ENCODE measurements at places on chromosomes 3 and 15.

- DNase-seq = no peak
These were observed 17.8 kb downstream of the SPATA12 start for GRCh38 chr3:57078344-57078634.

- DNase-seq = no peak
These were observed 1034.4 kb downstream of the TUSC7 start for GRCh38 chr3:117743993-117744392.

GRCh38 chr3:120568202-120568531 lies 28.0 kb upstream of the NDUFB4 start:
- no peak for DNase-seq

- no peak for DNase-seq
These were observed 204.1 kb downstream of the STXBP5L start for GRCh38 chr3:121111914-121112612.

GRCh38 chr3:153746211-153746610 lies 375.0 kb upstream of the ARHGEF26 start:
- DNase-seq = no peak

GRCh38 chr3:159856590-159857104 lies 132.0 kb upstream of the IL12A start:
- DNase-seq = no peak

DNA sequence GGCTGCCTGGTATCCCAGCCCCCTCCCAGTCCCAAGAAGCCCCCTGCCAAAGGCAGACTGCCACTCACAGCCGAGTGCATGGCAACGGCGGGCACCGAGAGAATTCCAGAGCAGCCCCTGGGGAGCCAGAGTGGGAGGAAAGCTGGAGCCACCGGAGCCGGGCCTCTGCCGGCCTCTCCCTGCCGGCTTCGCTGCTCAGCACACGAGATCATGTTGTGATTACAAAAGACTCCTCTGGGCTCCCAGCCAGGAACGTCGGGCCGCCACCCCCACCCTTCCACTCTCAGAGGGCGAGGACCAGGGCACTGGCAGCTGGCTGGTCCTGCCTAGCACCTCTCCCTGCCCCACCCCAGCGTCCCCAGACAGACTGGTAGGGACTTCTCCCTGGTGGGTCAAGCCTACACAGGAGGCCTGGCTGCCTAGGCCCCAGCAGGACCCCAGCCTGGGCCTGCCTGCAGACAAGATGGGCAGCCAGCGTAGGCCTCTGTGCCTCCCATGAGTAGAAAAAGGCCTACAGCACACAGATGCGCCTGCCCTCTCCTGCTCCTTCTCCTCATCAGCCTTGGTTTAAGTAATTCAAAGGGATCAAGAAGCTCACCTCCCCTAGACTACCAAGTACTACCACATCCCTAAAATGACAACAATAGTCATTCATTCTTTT lies at the start of gene CCDC9B:
CCDC9B (minus strand) TSS at position 200 of the 661 bp plus-strand sequence; CDS start at position 80, 120 bp downstream.
- DNase-seq = no peak

- DNase-seq = peak; percentile 34
These were observed 559 bp downstream of the PKM start for GRCh38 chr15:72230197-72231065.

- DNase-seq = no peak
These were observed 43.7 kb downstream of the IGSF11 start for GRCh38 chr3:118990823-118991560.

GRCh38 chr3:61936344-61936937 lies 375.1 kb downstream of the PTPRG start:
- no peak for DNase-seq

GRCh38 chr3:197025736-197026480 lies 3.7 kb downstream of the MELTF start:
- DNase-seq = no peak

- no peak for DNase-seq
These were observed 166.5 kb upstream of the CTDSPL start for GRCh38 chr3:37695138-37695537.

GRCh38 chr3:160400702-160401150 lies 1.3 kb downstream of the SMC4 start:
- DNase-seq = peak; percentile 6

GRCh38 chr3:127438951-127439350 lies 151.1 kb upstream of the PRR20G start:
- no peak for DNase-seq

DNA sequence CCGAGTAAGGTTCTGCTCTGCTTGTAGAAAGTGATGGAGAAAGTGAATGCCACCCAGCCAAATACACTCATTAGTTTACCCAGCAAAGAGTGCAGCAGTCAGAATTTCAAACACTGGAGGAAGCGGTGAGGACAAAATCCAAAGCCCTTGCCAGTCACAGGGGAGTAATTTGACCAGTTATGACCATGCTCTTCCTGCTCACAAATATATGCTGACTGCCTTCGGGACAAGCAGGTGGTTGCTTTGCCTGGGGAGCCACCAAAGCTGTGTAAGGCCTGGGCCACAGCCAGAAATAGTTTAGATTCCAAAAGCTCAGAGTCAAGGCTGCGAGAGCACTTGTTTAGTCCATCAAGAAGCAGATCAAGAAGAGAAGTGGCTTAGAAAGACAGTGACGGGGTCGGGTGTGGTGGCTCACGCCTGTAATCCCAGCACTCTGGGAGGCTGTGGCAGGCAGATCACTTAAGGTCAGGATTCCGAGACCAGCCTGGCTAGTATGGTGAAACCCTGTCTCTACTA lies 51.0 kb upstream of the ATP13A3 start:
- DNase-seq = no peak

GRCh38 chr15:57109005-57109404 lies 190.6 kb downstream of the TCF12 start:
- DNase-seq = no peak

- no peak for DNase-seq
These were observed 462.2 kb upstream of the SUCLG2 start for GRCh38 chr3:68116580-68116979.

- no peak for DNase-seq
These were observed 233.6 kb upstream of the CTDSPL start for GRCh38 chr3:37627951-37628620.

GRCh38 chr15:95996494-95996893 lies 334.0 kb upstream of the NR2F2 start:
- no peak for DNase-seq

GRCh38 chr3:147312786-147313280 lies 93.5 kb downstream of the ZIC4 start:
- no peak for DNase-seq

- DNase-seq = no peak
These were observed 30.2 kb downstream of the NCK1 start for GRCh38 chr3:136891934-136892855.

- no peak for DNase-seq
These were observed 14.9 kb downstream of the SATB1 start for GRCh38 chr3:18410205-18410604.

GRCh38 chr3:122245513-122246174 lies 62.2 kb downstream of the CASR start:
- DNase-seq = no peak

GRCh38 chr15:59237924-59238331 lies 31.3 kb downstream of the LDHAL6B start:
- no peak for DNase-seq

DNA sequence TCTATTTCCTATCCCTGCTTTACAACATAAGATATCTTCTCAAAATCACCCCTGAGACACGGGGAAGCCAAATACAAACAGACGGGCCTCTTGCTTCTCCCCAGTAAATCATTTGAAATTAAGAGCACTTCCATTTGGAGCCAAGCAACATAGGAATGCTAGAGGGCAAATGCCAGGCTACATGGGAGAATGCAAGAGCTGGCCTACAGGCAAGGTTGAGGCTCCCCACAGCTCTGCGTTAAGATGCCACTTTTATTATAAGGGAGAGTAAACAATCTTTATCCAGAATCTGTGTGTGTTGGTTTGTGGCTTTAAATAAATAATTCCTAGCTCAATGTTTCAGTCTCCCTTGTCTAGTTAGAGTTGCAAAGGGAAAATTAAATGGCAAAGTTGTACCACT lies 305.1 kb upstream of the KCNH8 start:
- no peak for DNase-seq

DNA sequence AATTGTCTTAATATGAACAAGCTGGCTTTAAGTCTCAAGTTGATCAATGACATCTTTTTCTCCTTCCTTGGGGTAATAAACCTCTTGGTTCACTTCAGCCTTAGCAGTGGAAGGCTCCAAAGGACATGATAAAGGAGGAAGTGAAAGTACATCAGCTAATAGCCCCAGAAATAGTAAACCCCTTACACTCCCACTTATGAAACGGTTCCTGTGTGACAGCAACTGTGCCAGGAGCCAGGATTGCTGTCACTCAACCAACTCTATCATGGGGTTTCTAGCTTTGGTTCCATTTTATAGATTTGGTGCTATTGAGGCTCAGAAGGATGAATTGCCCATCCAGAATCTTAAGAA lies 216.7 kb downstream of the ABHD5 start:
- DNase-seq = no peak

GRCh38 chr3:163476179-163476578 lies 1602.1 kb downstream of the SI start:
- no peak for DNase-seq

- DNase-seq = no peak
These were observed 32.1 kb upstream of the TJP1 start for GRCh38 chr15:29854413-29854812.

- no peak for DNase-seq
These were observed 11.3 kb upstream of the IQGAP1 start for GRCh38 chr15:90376789-90377188.

GRCh38 chr3:196633555-196634151 lies 5.8 kb upstream of the NRROS start:
- DNase-seq = no peak

DNA sequence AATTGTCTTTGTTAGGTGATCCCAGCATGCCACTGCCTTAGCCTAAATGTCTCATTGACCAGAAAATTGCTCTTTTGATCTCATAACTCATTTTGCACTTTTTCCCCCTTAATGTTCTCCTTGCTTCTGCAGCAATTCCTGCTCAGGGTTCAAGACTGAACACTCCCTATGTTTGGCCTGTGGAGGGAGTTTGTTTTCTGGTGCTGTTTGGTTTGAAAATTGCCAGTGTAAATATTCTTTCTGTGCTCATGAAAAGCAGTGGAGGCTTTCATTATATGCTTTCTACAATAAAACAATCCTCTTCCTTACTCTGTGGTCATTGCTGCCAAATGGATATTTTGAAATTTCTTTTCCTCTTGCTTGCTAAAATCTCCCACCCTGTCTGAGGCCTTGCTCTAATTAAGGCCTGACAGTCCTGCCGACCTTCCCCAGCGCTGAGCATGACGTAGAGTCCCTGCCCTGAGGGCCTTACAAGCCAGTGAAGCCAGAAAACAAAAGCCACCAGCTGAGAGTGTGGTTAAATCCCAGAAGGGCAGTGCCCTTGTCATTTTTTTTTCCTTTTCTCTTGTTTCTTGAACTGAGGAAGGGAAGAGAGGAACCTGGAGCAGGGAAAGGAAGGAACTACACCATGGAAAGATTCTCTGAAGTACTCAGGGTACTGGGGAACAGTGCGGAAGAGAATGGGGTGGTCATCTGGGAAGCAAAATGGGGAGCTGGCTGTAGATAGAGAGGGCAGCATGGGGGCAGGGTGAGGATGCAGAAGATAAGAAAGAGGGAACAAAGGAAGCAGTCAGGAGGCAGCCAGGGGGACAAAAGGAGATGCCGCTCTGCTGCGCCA lies 24.8 kb downstream of the ZBTB38 start:
- DNase-seq = no peak

GRCh38 chr3:144875211-144875610 lies 903.6 kb downstream of the DIPK2A start:
- DNase-seq = no peak

GRCh38 chr15:36029606-36030210 lies 483.7 kb upstream of the DPH6 start:
- DNase-seq = no peak

DNA sequence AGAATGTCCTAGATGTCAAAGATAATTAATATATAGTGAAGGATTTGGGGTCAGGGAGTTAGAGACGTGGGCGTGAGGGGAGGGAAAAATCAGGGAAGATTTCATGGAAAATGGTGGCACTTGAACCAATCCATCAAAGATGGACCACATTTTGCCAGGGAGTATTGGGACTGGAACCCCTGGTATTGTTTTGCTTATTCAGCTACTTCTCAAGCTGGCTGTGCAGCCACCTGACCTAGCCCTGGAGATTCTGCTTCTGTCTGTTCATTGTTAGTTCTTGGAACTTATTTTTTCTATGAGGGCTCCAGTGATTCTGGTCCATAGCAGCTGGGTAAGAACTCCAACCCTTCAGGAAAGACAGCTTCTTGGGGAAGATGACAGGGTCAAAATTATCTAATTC lies 3.3 kb upstream of the THRB start:
- no peak for DNase-seq

DNA sequence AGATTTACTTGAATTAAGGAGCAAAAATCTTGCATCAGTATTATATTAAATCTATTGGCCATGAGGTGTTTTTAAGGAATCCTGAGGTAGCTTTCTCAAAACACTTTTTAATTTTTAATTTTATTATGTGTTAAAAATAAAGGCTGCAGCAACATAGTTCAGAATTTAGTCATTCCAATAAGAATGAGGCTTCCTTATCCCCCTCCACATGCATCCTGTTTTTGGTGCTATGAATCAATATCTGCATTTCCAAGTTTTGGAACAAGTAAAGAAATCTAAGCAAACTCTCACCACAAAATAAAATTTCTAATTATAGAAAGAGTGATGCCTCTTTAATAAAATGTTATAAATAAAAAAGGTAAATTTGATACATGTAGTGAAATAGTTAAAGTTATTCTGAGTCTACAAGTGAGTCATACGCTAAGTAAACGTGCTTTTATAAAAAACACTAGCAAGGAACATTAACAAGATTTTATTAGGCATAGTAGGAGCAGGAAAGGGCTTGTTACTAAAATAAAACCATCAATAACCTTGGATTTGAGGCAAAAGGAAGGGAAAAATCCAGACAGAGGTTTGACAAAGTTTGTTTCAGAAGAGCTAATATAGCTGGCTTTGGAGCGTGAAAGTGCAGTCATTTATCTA lies 1218.0 kb downstream of the NSUN3 start:
- DNase-seq = no peak

DNA sequence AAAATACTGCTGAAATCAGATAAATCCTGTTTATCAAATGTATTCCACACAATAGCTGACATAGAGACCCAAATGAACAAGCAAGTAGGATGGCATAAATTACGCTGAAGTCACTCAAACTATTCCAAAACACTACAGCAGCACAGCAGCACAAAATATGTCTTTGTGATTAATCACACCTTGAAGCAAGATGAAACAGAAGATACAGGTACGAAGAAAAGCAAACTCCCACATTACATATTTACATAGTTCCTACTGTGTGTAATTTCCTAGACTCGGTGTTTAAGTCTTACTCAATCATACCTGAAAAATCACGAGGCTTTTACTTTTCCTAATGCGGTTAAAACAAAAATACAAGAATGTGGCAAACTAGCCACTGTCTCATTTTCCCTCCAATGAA lies 38.3 kb downstream of the CHSY1 start:
- no peak for DNase-seq
